Activated effector memory CD4-positive, alpha-beta T cell treated with anti-CD3 and anti-CD28 coated beads, Interleukin-2, amount 50 U/mL, for 16 hours (primary cell): ENCODE measurements at places on chromosomes 16 and 17.

DNA sequence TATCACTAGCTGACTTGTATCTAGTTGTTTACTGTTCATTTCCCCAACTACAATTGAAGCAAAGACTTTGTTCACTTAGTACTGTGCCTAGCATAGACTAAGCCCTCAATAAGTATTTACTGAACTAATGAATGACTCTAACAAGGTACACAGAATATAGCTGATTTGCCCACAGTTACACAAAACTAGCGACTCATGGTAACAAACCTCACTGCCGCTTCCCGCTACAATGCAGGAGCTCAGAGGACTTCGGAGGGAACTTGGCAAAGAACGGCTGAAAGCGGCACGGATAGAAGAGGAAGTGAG is 524 bp downstream of the EFTUD2 start:
- no peak for DNase-seq

DNA sequence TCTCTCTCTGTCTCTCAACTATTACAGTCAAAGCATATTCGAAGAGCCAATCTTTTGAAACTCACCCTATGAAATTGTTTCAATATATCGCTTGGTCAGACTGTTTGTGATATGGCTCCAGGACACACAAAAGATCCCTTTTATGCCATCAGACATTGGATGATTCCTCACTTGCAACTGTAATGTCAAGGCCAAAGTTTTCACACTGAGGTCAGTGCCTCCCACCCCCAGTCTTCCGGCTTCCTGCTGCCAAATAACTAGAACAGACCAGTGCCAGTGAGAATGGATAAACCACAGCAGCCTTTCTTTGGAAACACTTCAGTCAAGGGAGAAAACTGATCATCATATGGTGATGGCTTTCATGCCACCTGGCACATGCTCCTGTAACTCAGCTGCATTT is 321.9 kb upstream of the ZFHX3 start:
- no peak for DNase-seq

DNA sequence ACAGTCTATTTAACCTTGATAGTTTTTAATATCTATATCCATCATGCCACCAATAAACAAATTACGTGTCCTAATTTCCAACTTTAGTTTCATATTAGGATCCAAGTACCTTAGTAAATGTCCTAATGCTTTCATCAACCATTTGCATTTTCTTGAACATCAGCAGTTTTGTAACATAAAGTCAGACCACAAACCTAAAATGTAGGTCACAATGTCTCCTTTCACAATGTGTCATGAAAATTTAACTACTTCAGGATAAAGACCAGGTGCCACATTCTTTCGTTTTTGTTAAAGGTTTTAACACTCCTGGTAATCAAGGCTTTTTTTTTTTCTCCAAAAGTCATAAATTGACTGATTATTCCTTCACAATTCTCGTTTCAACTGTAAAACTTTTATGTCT is 310.7 kb upstream of the PMFBP1 start:
- DNase-seq: no peak

DNA sequence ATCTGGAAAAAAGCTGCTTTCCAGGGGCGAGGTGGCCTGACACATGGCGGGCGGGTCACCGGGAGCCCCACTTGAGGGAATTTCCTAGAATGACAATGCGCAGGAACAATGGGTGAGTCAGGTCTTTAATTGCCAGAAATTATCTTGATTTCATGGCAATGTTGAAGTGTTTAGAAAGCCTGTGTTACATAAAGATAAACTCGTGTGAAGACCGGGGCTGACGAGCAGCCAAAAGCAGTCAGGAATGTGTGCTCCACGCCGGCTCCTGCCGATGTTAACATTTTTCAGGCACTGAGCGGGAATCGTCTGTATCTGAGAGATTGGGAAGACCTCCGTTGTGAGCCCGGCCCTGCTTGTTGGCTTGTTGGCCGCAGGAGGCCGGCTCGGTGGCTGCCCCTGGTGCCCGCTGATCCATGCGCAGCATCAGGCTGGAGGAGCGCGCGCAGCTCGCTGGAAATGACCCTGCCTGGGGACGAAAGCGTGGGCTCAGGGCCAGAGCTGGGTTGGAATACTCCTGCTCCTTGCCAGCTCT is 353.1 kb downstream of the FOXL1 start:
- DNase-seq: peak; percentile 49
